ENCODE measurements at places on chromosomes 7 and 10.

DNA sequence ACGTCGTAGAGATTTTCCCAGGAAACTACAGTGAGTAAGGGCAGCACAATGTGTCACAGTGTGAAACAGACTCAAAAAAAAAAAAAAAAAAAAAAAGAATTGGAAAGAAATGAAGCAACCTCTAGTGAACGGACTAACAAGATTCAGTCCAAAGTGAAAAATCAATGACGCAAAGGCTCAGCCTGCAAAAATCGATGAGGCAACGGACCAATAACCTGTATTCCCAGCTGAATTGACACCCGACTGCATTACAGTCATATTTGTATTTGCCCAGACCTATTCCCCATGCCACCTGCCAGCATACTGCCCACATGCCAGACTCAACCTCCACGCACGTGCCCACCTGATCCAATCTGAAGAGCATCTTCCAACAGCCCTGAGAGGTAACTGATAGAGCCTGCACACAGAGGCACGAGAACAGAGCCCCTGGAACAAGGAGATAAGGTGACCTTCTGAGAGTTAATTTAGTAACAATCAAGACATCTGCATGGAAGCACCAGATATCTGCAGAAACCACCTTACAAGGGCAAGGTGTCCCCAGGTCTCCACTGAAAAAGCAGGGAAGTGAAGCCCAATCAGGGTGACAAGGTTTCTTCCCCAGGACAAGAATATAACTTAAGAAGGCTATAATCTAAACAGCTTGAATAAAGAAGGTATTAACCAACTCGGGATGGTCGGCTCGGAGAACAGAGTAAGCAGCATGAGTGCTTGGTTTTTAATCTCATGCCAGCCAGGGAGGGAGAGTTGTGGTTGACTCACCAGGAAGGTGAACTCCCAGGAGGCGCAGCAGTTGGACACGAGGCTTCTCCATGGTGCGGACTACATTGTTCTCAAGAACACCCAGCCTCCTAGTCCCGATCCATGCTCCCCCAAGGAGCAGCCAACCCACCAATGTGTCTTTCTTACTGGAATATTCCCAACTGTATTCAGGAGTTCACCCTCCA lies 48.5 kb downstream of the PLXNA4 start:
- DNase-seq, result no peak

DNA sequence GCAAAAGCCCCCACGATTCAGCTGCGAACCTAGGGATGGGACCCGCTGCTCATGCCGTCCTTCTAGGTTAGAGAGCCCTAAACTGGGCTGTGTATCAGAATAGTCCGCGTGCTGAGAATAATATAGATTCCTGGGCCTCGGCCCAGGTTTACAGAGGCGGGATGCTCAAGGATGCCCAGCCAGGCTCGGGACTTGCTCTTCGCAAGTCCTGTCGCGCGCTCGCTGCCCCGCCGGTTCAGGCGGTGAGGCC lies 266 bp upstream of the STMP1 start:
- DNase-seq, result no peak

GRCh38 chr10:29823553-29824080 lies 188.8 kb upstream of the SVIL start:
- no peak for DNase-seq

GRCh38 chr7:8418629-8419245 lies 14.7 kb upstream of the NXPH1 start:
- peak; percentile 25 for DNase-seq

DNA sequence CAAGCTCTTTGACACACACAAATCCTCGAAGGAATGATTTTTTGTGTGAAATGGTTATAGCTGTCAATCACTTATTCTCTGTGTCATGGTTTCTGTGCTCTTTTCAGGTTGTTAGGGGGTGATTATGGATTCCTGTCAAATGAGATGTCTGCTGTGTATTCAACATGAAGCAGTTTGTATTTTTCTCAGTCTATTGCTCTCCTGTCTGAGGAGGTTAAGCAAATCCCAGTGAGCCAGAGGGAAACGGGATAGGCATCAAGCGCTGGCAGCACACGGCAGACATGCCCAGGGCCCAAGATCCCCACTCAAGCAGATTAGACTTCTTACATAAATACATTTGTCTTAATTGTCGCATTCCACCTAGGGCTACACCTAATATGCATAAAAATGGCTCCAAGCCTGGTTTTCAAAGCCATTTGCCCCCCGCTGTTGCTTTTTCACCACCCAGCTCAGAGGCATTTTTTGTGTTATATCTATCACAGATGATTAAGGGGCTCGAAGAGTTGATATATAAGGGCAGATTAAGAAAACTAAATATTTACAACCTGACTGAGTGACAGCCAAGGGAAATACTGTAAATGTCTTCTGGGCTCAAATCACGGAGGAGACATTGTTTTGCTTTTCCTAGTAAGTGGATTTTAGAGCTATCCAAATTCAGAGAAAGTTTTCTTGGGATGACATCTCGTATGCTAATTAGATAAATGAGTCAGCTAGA lies 192.7 kb upstream of the LRGUK start:
- DNase-seq, result no peak

GRCh38 chr7:124881981-124882380 lies 47.6 kb downstream of the POT1 start:
- no peak for DNase-seq

GRCh38 chr10:26112532-26112931 lies 104.0 kb upstream of the GAD2 start:
- DNase-seq, result no peak

DNA sequence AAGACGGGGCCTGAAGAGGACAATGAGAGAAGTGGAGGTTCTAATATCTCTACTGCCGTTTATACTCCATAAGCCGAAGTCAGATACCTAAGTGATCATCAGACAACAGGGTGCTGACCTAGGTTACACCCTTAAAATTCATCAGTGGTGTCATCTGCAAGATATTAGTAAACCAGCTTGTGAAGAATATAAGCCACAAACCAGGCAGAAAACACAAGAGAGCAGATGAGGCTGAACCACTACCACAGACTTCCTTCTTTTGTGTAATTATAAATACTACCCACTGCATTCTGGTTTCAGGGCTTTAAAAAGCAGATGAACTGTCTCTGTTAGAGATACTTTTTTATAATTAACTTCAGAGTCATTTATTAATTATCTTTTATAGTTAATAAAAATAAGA lies 69.0 kb upstream of the LRRC17 start:
- DNase-seq, result no peak

- no peak for DNase-seq
These were observed 7.9 kb upstream of the PPA1 start for GRCh38 chr10:70241081-70241480.

DNA sequence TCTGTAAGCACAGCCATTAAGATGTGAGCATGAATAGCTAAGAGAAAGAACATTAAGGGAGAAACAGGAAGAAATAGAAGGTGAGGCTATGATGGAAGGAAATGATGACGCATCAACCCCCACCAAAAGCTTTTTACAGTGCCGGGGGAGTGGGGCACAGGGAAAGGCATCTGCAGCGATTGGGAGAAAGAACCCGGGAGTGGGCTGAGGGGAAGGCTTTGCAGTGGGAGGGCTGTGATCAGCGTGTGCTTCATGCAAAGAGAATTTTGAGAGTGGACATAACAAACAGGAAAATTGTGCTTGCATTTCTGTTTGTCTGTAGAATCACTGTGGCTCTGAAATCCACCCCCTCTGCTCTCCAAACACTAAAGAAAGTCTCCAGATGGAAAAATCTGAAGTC lies 250.8 kb downstream of the KCNMA1 start:
- no peak for DNase-seq

GRCh38 chr7:40536421-40536820 lies 401.6 kb downstream of the SUGCT start:
- no peak for DNase-seq

- DNase-seq, result no peak
These were observed 952 bp downstream of the DIP2C start for GRCh38 chr10:688312-689120.

- no peak for DNase-seq
These were observed 17.3 kb downstream of the CAMK2B start for GRCh38 chr7:44307905-44308595.

DNA sequence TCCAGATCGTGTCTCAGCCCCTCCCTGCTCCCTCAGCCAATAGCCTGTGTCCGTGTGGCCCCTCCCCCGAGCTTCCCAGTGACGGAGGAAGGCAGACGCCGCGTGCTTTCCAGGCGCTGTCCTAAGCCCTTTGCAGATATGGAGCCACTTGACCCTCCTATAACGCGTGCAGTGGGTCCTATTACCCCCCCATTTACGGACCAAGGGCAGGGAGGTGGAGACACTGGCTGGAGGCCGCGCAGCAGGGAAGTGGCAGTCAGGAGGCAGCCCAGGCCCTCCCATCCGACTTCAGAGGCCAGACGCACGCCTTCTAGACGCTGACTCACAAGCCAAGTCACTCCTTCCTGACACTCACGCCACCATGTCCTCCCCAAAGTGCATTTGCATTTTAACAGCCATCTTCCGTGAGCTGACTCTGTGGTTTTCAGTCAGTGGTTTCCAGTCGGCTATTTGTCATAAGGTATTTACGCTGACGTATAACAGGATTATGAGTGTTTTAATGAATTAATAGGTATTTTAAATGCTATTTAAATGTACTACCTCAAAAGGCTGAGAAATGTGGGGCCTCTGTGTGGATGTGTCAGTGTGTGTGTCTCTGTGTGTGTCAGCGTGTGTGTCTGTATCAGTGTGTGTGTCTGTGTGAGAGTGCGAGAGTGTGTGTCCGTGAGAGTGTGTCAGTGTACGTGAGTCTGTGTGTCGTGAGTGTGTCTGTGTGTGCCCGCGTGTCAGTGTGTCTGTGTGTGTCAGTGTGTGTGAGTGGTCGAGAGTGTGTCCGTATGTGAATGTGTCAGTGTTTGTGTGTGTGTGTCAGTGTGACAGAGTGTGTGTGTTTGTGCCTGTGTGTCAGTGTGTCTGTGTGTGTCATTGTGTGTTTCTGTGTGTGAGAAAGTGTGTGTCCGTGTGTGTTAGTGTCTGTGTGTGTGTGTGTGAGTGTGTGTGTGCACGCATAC lies 92.0 kb upstream of the INSIG1 start:
- DNase-seq, result peak; percentile 93

- DNase-seq, result no peak
These were observed 253.1 kb upstream of the RHOBTB1 start for GRCh38 chr10:61197057-61197456.

DNA sequence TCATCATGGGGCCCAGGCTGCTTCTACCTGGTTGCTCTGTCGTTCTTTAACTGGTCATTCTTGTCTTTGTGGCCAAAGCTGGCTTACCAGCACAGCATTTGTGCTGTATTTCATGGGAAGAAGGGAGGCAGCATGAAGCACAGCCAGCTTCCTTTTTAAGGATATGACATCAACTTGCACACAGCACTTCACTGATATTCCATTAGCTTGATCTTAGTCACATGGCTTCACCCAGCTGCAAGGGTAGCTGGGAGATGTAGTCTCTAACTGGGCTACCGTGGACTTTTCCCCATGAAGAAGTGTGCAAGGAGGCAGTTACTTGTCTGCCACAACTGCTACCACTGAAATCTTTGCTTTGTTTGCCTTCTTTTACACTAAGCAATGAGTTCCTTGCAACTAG lies 525.2 kb downstream of the LRMDA start:
- DNase-seq, result no peak

DNA sequence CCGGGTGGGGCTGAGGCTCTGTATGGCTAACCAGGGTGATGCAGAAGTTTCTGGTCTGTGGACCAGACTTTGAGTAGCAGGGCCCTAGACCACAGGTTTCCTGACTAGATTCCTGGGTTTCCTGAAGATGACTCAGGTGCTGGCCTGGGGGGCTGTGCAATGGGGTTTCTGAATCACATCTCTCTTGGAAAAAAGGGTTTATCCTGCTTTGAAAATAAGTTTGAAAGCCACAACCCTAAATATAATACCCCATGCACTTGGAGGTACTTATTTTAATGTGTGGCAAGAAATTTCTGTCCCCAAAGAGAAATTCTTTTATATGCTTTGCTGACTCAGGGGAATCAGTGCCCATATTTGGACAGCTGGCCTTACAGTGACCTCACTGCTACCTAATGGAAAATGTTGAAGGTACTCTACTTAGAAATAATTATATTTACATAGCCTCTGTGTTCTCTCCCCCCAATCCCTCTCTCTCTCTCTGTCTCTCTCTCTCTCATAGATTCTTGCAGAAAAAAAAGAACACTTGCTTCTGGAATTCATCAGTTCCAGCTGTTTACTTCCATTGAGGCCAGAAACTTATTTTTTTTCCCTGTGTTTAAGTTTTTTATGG lies 184.4 kb upstream of the LYZL2 start:
- no peak for DNase-seq

DNA sequence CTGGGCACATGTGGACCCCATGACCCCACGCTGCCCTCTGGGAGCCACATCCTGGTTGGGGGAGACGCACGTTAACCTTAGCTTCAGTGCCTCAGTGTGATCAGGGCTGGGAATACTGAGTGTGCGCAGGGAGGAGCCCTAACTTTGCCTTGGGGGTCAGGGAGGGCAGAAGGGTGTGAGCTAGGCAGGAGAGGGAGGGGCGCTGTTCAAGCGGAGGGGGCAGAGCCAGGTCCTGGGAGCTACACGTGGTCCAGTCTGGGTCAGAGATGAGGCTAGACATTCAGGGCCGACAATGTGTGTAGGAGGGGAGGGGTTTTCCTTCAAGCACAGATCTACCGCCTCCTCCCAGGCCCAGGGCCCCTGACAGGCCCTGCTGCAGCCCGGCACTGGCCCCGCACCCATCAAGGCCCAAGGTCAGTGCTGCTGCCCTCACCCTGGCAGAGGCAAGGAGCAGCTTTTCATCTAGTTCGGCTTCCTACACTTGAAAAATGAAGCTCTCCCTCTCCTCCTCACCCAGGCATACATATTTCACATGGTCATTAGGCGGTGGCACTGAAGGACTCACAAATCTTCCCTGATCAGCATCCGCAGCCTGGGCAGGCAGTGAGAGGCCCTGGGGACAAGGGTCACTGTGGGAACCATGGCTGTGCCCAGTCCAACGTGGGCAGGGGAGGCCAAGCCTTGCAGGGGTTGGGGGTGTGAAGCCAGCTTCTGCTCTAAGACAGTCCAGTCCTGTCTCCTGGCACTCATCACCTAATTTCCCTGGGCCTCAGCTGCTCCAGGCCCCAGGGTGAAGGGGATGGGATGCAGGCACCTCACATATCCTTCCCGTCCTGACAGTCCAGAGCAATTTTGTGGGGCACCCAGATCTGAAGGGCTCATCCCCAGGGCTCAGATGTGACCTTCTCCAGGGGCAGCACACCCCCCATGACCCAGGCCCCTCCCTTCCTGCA lies 47.3 kb downstream of the C10orf105 start:
- DNase-seq, result no peak
